ENCODE measurements at places on chromosomes 16 and 17. TPM values are rescaled to one million over a fixed set of nuclear protein-coding genes. Genes with fewer than 3 reads are reported as not detected.

The RNF227 gene
- total RNA-seq = 202 TPM

The SLC5A11 gene
- not detected for total RNA-seq

The HSPB9 gene
- not detected for total RNA-seq

The RAI1 gene
- total RNA-seq = 19.4 TPM

The PTGES3L gene
- total RNA-seq = 1.8 TPM

The SCNN1G gene
- 5.8 TPM for total RNA-seq

The ENPP7 gene
- not detected for total RNA-seq

The CD79B gene
- total RNA-seq = 1.6 TPM

The SPN gene
- 5.7 TPM for total RNA-seq

The HEATR9 gene
- not detected for total RNA-seq

The CSH1 gene
- not detected for total RNA-seq

The RHBDF2 gene
- 64.0 TPM for total RNA-seq

The KRTAP1-1 gene
- total RNA-seq = 5.1 TPM

The GRIN2A gene
- 0.30 TPM for total RNA-seq

The NRN1L gene
- 0.80 TPM for total RNA-seq

The IL17C gene
- 0.91 TPM for total RNA-seq

The USP43 gene
- total RNA-seq = 4.4 TPM

The UNC119 gene
- 41.6 TPM for total RNA-seq

The IGSF6 gene
- 0.34 TPM for total RNA-seq

The SLC16A6 gene
- 5.8 TPM for total RNA-seq

The KATNIP gene
- total RNA-seq = 18.5 TPM

The CHD9NB gene
- total RNA-seq = 10.7 TPM

The CCT6B gene
- total RNA-seq = 3.4 TPM

The TRPV2 gene
- total RNA-seq = 8.8 TPM

The SHPK gene
- total RNA-seq = 21.9 TPM

The ADCY9 gene
- 14.6 TPM for total RNA-seq

The CCDC154 gene
- 0.61 TPM for total RNA-seq

The ROGDI gene
- 7.3 TPM for total RNA-seq

The RAMP2 gene
- 11.6 TPM for total RNA-seq

Measured in lower leg skin (tissue), 4 donors.